ENCODE measurements at places on chromosomes 5 and 9.

DNA sequence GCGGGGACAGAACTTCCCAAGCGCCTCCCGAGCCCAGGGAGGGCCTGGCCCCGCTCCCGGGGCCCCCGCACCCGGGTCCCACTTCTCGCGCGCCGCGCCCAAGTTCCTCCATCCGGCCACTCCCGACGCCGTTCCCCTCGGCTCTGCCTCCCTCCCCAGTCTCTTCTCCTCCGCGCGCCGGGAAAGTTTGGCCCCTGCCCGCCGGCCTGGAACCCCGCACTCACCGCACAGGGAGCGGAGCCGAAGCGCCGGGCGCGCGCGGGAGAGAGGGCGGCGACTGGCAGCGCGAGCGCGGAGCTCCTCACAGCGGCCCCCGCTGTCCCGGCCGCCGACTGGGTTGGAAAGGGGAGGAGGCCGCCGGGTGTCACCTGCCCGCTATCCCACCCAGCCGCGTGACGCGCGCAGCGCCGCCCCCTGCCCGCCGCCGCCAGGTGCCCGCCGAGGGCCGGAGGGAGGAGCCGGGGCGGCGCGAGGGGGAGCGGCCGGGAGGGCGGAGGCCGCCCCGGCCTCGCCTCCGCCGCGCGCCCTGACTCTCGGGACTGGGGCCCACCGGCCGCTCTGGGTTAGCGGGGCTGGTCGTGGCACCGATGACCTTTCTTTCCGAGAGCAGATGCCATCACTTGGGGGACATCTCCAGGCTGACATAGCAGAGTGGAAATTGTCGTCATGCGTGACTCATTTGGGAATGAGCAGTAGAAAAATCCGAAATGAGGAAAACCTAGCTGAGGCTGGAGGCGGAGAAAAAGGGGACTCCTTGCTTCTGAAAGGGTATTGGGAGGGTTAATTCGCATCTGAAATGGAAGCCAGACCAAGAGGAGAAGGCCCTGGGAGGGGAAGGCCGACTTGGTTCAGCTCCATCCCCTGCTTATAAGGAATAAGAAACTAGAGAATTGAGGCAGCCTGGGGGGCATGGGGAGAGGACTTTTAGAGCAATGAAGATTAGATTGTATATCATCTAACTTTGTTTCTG, at the start of gene ELOVL7:
Gene ELOVL7, minus strand, starts transcription at position 334 of the 970 bp plus-strand sequence. CDS start 56,872 bp downstream, outside the sequence.
- DNase-seq, result no peak

DNA sequence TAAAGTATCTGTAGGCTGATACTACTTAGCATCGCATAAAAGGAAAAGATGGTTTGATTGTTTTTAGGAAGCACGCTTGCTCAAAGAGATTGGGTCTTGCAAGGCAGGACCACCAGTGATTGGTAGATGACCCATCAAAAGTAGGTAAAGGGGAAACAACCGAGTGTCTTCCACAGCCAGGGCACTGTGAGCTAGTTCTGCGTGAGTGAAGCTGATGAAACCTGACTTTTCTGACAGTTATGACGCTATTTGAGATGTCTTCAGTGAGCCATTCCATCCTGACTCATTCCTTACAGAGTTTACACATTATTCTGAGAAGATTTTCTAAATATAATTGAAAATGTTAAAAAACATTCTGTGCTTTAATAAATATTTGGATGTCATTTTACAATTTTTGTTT, 49.7 kb downstream of the BASP1 start:
- no peak for DNase-seq

- DNase-seq, result no peak
Measured at GRCh38 chr5:39578887-39579497, 154.2 kb upstream of the DAB2 start.

DNA sequence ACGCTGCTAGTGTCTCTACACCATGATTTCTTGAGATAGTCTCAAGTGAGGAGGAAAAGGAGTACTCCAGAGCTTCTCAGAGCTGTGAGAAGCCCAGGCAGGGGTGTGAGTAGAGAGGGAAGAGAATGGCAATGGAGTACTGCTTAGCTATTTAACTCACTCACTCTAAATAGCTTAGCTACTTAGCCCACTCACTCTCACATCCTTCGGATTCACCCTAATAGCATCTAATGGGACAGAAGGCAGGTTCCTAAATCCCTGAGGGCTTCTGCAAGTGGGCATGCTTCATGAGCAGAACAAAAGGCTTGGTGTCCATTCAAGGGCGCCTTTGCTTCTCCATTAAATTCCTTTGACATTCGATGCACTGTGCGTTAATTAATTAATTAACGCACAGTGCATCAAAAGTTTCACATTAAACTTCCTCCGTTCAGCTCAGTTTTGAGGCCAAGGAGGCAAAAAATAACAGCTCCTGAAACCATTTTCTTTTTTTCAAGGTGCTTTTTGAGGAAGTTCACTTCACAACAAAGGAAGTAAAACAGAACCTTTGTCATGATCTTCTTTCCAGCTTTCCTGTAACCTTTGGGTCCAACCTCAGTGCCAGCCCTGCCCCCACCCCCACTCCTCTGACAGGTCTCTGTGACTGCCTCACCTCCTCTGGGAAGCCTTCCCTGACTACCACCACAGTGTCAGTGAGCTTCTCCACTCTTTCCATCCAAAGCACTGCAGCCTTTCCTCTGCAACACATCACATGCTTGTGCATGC, 294.0 kb downstream of the SEC61B start:
- DNase-seq, result no peak

GRCh38 chr5:173922527-173922926, 34.4 kb downstream of the CPEB4 start:
- no peak for DNase-seq

- no peak for DNase-seq
Measured at GRCh38 chr9:137069508-137070091, 757 bp downstream of the SAPCD2 start.

DNA sequence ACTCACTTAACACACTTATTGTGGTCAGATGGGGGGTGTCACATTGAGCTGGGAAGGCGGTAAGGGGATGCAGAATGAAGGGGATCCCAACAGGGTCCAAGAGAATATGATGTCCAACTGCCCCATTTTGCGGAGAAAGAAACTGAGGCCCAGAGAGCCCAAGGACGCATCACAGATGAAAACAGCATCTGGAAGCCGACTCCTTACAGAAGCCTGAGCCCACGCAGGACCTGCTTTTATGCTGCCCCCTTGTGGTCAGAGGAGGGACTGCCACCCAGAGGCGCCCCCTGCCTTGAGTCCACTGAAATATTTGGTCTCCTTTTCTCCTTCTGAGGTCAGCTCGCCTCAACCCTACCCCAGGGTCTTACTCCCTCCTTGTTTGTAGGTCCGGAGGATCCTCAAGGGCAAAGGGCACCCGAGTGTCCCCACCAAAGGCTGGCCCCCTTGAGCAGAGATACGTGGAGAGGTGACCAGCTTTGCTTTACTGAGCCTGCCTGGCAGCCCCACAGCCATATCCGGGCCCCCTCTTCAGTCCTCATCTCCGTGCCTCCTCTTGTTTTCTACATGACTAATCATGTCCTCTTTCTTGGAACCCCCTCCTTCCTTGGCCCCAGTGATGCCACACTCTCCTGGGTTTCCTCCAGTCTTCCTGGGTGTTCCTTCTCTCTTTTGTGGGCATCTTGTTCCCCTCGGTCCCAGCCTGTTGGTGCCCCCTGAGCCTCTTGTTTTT, 30.0 kb upstream of the TTLL11 start:
- no peak for DNase-seq

DNA sequence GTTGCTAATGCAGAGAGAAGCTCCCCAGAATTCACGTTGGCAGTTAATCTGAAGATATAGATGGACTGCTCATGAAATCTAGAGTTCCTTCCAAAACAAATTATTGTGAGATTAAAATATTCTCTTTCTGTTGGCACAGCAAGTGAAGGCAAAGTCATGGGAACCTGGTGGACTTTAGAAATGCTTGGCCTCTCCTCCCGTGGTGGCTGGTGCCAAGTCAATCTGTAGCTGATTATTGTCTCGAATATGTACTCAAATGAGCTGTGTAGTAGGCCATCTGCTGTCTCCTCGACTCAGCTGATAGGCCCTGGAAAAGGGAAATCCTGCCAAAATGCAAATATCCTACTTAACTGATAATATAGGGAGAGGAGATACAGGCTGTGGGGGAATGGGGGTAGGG, 69.3 kb downstream of the DAPK1 start:
- no peak for DNase-seq

GRCh38 chr5:174347183-174347582, 301.7 kb downstream of the NSG2 start:
- no peak for DNase-seq

DNA sequence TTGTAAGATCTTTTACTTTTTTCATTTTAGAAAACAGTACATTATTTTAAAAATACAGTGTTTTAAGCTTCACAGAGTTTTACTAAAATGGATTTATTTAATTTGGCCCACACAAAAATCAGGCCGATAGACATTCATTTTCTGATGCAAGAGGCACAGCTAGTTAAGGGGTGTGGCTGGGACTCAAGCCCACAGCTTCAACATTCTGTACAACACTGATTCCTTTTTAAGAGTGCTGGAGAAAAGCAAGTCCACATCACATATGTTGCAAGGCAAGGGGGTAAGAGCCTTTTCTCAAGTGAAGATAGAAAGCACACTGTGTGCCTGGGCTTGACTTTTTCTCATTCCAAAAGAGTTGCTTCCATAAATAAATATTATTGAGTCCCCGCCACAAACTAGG, 195.9 kb downstream of the RFK start:
- no peak for DNase-seq

GRCh38 chr5:112238473-112238872, 180.6 kb downstream of the EPB41L4A start:
- DNase-seq, result no peak

DNA sequence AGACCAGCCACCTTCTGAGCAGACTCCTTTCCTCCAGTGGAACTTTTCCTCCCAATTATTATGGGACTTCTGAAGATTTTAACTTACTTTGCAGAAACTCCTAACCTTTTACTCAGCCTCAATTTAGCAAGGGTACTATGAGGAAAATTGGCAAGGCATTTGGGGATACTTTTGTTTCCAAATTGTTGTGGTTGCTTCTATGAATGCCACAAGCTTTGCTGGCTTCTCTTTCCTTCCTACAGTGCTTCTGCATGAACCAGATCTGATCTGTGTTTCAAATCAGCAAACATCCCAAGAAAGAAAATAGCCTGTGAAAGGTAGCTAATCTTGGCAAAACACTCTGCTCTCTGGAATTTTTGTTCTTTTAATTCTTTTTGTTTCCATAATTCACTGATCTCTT, 57.3 kb upstream of the TAF11L2 start:
- no peak for DNase-seq

GRCh38 chr9:118734696-118735095, 634.5 kb downstream of the BRINP1 start:
- no peak for DNase-seq

- DNase-seq, result no peak
Measured at GRCh38 chr5:40446910-40447309, 232.8 kb upstream of the PTGER4 start.

GRCh38 chr5:179204572-179204971, 140.7 kb downstream of the ADAMTS2 start:
- DNase-seq, result no peak

GRCh38 chr5:123204251-123204650, 115.2 kb downstream of the PRDM6 start:
- no peak for DNase-seq

DNA sequence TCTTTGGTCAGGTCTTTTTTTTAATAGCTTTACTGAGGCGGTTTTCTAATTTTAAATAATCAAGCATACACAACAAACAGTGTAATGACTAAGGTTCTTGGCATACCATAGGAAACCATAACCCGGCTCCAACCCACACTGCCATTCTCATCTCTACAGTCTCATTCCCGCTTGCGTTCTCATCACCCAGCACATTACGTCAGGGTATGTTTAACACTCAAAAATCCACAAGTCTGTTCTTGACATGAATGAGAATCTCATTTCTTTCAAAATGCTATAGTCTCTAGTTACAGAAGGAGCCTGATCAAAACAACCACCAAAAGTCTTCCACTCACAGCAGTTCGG, 505 bp downstream of the C5orf34 start:
- DNase-seq, result peak; percentile 47

GRCh38 chr5:34488984-34489383, 167.1 kb upstream of the RAI14 start:
- no peak for DNase-seq

GRCh38 chr9:70056211-70056944, 12.7 kb downstream of the MAMDC2 start:
- DNase-seq, result no peak

DNA sequence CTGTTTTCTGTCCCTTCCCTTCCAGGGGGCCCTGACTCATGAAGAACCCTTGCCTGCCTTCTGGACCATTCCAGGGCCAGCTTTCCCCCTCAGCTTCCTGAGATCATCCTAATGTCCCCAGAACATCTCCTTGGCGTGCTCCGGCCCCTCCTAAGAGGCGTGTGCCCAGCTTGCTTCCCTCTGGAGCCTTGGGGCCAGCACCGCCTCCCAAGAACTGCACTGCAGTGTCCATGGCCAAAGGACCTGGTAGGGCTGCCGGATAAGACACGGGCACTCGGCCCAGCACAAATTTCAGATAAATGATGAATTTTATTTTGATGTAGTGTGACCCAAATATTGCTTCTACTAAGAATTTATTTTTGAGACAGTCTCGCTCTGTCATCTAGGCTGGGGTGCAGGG, 20.7 kb upstream of the SLC12A7 start:
- no peak for DNase-seq

DNA sequence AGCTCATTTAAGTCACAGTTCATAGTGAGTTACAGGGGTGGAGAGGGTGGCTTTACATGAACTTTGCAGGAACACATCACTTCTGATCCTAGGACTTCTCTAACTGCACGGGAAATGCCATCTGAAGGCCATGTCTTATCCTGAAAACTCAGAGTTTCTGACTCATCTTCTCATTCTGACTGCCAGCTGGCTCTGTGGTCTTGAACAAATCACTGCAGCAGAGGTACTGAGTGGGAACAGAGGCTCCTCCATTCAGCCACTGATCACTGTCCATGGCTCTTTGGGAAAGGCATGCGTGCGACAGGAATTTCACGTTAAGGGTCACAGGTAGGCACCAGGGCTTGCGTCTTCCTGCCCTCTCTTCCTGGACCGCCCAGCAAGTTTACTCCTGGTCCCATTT, 114.6 kb upstream of the LRRTM2 start:
- no peak for DNase-seq

DNA sequence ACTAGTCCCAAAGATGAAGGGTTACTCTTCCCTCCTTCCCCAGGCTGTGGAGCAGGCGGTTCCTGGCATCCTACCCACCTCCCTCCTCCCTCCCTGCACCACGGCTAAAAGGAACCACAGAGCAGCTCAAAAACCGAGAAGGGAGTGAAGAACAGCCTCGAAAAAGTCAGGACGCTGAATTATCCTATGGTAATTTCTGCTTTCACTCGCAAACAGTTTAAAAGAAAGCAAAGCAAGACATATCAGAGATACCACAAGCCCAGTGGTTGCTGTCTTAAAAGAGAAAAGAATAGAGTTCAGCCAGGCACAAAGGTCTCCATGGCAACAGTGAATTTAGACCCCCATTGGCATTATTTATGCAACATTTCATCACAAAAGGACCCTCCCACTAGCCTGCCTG, 315.4 kb downstream of the CTNND2 start:
- no peak for DNase-seq

DNA sequence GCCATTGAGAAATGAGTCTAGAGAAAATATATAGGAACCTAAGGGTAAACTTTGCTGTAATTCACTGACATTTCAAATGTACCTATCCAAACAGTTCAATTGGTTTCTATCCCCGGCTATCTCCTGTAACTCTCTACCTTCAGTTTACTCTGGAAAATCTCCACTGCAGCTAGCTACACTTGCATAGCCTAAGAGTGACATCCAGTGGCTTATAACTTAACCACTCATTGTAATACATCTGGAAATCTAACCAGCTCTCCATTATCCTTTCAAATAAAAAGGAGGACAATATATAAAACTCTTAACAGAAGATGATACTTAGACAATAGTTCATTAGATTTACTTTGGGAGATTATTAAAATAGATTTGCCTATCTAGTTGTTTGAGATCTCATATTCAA, 35.3 kb upstream of the SPDL1 start:
- no peak for DNase-seq
